T-helper 1 cell (primary cell): ENCODE measurements at places on chromosomes 3 and 15.

DNA sequence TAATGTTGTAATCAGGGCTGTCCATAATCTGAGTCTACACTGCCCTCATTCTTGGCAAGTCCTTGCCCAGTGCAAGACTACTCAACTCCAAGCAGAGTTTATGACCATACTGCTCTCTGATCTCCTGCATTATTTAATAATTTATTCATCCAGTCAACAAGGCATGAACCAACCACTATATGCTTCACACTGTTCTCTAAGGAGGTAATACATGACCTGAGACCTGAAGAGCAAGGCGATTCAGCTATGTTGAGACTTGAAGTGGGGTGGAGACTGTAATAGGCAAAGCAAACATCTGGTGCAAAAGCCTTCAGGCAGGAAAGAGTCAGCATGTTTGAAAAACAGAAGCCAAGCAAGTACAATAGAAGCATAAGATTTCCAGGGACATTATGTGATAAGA, 1362.8 kb downstream of the ROBO2 start:
- no peak for DNase-seq

DNA sequence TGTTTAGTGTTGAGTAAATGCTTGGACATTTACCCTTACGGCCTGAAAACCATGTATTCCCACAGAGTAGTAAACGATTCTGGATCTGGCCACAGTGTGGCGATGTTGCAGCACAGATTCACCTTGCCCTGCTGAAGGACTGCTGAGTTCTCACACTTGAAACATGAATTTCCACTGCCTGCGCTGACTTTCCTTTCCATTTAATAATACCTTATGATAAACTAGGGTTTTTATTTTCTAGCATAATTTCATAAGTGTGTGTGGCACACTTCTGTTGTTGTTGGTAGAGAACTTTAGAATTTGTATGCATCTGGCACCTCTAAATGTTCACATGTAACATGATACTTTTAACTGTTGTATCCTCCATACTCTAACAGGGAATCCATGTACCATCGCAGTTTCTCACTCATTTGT, 53.9 kb downstream of the C3orf38 start:
- DNase-seq: no peak

- DNase-seq: no peak
Observed at GRCh38 chr3:120550546-120550945, 45.6 kb upstream of the NDUFB4 start.

DNA sequence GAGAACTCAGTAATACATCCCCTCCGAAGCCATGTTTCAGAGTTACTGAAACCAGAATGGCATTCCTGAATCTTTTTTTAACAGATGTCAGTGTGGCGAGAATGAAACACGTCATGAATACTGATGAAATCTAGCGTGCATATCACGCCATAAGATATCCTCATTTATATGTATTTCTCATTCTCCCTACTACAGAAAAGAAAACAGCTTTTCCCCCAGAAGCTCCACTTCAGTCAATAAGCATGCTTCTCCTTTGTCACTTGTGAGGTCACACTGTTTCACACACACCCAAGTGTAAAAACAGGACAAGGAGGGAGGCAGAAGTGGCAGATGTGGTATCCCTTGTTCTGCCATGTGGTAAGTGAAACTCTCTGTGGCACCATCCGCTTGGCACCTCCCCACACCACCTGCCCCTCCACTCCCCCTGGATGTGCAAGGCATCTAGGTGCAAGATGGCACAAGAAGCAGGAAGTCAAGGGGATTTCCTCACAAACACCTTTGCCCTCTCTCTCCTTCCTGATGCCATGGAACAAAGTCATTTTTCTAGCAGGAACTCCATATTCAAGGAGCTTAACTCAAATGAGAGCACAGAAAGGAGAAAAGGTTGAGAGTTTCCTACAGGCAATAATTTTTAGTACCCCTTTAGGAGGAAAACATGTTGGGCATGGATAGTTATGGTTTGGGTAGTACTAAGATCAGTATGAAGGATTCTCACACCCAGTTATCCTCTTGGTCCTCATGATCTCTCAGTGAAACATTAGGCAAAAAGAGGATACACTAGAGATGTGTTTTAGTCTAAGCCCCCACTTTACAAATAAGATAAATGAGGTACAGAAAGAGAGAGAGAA, 47.5 kb upstream of the FRMD4B start:
- peak; percentile 42 for DNase-seq

DNA sequence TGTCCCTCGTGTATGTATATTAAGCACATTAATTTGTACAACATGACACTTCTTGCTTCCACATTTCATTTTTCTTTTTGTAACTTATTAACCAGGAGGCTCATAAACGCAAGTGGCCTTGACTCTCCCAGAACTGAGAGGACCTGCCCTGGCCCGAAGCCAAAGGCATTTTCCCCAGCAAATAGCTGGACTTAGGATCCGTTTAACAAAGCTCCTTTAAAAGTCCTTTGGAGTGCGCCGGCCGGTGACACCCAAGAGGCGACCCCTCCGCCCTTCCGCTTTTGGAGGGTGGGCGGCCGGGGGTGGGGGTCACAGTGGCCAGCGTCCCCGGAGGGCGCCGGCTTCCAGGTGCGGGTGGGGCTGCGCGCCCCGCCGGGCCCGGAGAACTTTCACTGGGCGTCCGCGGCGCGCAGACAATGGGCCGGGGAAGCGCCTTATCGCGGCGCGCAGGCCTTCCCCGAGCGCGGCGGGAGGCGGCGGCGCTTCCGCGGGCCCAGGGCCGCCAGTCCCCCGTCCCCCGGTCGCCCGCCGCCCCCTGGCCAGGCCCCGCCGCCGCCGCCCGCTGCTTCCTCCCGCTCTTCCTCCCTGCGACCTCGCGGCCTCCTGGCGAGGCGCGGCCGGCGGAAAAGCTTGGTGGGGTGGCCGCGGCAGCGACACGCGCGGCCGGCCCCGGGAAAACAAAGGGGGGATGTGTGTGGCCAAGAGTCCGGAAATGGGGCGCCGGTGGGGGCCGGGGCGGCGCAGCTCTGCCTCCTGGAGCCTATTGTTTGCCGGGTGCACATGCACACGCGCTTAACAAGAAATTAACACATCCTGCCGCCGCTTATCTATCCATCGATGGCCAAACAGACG, 613.4 kb downstream of the MCTP2 start:
- DNase-seq: no peak

DNA sequence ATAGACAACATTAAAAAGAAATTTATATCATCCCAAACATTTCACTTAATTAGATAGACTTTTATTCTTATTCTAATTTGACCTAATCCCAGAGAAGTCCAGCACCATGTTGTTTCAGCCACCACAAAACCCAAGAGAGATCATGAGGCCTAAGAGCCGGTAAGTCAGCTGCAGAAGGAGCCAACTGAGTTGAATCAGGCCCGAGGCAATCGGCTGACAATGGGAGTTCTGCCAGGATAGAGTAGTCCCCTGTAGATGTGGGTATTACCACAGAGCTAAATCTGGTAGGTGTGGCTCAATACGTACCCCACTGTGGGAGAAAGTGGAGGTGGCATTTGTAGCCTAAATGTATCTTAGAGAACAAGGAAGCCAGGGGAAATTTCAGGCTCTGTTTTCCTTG, 49.7 kb upstream of the UMPS start:
- no peak for DNase-seq

DNA sequence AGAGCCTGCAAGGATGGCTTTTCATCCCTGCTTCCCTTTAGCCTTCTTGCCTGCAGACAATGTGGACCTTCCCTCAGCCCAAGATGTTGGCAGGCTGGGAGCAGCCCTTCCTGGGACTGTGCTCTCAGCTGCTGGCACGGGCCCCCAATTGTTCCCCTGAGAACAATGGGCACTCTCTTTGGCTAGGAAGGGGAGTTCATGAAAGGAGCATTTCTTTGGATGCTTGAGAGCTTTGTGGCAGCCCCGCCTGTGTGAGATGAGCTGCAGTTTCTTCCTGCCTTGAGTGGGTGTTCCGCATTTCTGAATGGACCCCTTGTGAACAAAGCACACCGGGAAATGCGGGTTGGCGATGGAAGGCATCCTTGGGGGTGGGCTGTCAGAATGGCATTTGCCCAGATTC, 35.0 kb upstream of the BSN start:
- DNase-seq: no peak

DNA sequence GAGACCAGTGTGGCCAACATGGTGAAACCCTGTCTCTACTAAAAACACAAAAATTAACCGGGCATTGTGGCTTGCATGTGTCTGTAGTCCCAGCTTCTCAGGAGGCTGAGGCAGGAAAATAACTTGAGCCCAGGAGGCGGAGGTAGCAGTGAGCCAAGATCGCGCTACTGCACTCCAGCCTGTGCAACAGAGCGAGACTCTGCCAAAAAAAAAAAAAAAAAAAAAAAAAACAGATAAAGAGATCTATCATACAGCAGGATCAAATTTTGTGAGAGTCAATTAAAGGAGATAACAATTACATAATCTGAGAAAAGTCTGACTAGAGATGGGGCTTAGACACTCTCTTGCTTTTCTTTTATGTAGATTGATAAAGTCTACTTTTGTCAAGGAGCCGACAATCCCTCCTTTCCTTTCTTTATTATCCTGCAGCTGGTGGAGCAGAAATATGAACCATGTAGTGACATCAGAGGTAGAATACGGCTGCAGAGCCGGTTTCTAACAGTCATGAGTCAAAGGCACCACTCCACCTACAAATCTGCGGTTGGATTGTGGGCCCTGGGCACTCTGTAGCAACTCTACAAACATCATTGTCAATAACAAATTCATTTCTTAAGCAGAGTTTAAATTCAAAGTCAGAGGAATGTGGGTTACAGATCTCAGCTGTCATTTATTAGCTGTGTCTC, 9.0 kb downstream of the C2CD4A start:
- no peak for DNase-seq

DNA sequence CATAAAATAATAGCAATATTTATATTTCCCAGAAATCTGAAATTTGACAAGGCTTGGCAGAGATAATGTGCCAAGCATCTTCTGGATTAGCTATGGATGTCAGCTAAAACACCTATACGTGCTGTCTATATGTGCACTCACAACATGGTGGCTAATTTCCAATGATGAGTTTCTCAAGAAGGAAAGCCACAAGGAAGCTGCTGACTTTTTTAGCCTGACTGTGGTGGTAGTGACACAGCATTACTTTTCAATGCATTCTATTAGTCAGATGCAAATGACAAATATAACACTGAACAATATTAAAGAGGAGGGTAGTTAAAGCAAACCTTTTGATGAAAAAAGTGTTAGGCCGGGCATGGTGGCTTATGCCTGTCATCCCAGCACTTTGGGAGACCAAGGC, 101.7 kb upstream of the CCDC54 start:
- no peak for DNase-seq

DNA sequence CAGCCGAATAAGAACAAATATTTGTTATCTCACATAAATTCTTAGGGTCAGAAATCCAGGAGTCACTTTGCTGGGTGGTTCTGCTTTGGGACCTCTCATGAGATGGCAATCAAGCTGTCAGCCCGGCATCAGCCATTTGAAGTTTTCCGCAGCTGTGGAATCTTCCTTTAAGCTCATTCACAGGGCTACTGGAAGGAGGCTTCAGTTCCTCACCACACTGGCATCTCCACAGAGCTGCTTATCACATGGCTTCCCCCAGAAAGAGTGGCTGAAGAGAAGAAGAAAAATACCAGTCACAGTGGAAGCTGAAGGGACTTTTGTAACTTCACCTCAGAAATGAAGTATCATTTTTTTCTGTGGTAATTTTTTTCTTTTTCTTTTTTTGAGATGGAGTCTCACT, 267.7 kb downstream of the CHL1 start:
- no peak for DNase-seq

GRCh38 chr3:138474163-138474562, 39.7 kb downstream of the ESYT3 start:
- no peak for DNase-seq

GRCh38 chr15:99473981-99474906, 91.5 kb upstream of the MEF2A start:
- no peak for DNase-seq

DNA sequence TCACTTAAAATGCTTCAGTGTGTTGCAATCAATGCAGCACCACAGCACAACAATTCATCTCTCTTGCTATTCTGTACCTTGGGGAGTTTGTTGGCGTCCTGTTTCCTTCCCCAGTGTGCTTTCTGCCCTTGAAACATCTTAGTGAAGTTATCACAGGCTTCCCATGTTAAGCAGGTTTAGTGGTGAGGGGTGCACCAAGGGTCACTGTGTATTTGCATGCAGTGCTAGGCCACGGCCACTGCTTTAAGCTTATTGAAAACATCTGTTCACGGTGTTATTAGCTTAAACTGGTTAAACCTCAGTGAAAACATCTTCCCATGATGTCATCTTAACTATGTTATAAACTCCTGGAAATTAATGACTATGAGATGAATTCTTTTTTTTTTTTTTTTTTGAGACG, 217.3 kb upstream of the GOLIM4 start:
- no peak for DNase-seq

DNA sequence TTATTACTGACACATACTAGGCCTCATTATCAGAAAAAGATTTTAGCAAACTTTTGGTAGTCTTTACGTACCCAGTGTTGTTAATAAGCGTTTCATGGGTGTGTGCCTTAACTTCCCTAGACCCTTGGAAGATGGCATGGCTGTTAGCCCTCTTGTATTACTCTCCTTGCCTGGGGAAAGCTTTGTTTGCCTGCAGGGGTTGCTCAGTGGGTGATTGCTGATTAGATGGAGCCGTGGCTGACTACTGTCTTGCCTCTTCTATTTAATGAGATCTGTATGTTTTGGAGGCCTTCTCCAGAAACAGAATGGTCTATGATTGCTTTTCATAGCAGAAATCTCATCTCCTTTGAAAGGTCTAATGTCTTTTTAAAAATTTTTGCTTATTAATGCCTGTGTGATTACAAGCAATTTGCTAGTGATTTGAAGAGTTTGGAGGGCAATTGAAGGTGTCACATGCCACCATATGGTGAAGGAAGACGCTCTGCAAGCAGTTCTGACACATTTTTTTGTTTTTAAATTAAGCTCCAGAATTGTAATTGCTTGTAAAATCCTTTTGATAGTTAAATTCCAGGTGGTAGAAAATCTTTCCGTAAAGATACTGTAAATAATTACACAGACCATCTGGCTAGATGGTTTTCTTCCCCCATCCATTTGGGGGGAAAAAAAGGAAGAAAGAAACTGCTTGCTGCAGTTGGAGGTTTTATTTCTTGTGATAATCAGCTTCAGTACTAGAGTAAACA, 11.4 kb upstream of the C3orf20 start:
- DNase-seq: no peak

DNA sequence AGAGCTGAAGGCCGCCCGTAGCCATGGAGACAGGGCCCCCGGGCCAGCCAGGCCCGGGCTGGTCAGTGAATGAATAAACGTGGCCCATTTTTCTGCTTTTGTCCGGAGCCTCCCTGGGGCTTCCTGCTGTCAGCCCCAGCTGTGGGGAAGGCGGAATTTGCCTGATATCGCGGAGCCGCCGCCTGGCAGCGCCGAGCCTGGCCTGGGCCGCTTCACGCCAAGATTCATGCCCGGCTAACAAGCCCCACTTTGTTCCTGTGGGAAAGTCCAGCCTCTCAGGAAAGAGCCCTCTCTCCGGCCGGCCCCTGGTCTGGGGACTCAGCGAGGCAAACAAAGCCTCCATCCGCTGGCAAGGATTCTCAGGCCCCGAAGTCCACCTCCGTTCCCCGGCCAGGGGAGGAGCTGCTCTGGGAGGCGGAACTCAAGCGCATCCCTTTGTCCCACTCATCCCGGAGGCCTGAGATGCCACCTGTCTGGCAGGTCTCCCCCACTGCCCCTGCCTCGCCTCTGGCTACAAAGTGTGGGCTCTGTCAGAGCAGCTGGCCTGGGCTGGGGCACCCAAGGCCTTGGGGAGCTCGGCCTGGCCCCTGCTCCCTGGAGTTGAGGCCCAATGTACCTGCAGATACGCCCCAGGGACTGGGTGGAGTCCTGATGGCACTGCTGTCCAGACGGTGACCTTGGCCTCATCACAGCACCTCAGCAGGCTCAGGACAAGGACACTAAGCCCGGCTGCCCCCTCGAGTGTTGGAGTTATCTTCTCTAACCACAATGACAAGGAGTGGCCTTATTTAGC, 51.6 kb upstream of the SLC6A11 start:
- no peak for DNase-seq
